ENCODE measurements at places on chromosomes 7 and 10.

GRCh38 chr10:99450624-99451498 is 20.4 kb upstream of the GOT1 start:
- DNase-seq: no peak

DNA sequence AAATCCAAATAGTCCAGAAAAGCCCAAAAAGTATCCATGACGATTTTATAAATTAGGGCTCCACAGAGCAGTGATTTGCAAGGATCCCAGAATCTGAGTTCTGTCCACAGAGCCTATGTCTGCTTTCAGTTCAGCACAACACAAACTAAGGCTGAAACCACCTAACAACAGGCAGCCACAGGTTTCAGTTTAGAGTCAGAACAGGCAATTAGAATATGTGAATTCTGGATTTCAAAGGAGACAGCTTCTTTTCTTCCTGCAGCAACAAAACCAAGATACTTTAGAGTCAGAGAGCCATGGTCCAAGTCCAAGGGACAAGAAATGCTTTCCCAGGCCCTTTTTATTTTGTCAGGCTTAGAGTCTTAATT is 23.6 kb downstream of the IFIT3 start:
- no peak for DNase-seq

GRCh38 chr10:119496273-119496672 is 46.2 kb downstream of the RGS10 start:
- no peak for DNase-seq

DNA sequence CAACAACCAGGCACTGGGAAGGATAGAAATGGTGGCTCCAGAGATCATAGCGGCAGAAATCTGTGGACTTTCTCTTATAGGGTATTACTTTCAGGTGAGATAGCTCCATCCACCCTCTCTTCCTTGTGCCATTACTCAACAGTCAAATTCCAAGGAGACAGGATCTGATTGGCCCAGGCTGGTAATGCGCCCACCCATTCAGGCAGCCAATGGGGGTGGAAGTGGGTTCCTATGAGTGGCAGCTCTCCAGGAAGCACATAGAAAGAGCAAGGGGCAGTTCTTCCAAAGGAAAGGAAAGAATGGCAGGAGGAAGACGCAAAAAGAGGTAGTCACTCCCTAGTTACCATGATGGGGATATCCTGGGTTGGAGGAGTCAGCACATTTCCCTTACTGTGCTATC is 94.4 kb downstream of the STRA8 start:
- DNase-seq: no peak

DNA sequence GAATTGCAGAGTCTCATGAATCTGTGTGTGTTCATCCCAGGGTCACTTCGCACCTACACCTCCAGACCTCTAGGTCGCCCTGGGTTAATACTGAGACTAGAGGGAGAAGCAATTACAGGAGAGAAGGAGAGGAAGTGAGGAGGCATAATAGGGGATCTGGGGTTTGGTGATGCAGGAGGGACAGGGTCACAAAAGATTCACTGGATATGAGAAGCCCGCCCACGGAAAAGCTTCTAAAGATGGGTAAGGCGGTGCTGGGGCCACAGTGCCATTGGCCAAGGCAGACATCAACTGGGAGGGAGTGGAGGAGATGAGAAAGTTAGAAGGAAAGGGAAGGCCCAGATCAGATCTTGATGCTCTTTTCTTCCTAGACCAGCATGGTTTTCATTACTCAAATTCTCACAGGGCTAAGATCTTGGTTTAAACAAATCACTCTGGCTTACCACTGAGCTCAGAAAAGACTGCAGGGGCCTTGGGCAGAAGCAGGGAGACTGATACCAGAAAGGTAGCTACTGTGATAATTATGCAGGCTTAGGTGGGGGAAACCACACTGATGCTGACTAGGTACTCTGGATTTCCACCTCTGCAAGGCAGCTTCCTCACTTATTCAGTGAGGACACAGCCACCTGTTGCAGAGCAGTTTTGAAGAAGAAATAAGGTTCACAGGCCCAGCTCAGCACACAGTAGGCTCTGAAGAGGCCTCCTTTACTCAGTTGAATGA is 17.4 kb upstream of the ZNF273 start:
- DNase-seq: no peak

- DNase-seq: no peak
Observed at GRCh38 chr10:130747356-130747755, 564.2 kb downstream of the TCERG1L start.

- no peak for DNase-seq
Observed at GRCh38 chr7:158742065-158742821, 37.6 kb upstream of the NCAPG2 start.

DNA sequence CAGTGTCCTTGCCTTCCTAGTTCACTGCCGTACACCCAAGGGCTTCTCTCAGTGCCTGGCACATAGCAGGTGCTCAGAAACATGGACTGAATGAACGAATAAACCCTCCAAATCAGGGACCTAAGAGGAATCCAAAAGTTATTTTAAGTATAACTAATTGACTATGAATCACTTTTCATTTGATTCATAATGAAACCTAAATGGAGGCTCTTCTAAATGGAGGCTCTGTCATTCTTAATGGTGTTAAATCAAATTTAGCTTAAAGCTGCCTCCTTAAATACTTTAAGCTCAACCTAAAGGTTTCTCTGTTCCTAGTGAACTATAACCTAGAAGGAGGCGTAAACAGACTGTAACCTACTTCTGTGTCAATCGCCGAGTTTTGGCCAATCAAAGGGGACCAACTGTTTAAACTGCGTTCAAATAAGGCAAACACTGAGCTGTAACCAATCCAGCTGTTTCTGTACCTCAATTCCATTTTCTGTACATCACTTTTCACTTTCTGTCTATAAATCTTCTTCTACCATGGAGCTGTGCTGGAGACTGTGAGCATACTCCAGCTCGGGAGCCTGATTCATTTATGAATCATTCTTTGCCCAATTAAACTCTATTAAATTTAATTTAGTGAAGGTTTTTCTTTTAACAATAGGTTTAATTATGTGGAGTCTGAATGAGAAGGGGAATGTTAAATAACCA is 11.0 kb downstream of the PYROXD2 start:
- no peak for DNase-seq

GRCh38 chr10:119341459-119342301 is 134.3 kb downstream of the GRK5 start:
- DNase-seq: no peak

- no peak for DNase-seq
Observed at GRCh38 chr7:55335151-55335550, 30.0 kb upstream of the LANCL2 start.

DNA sequence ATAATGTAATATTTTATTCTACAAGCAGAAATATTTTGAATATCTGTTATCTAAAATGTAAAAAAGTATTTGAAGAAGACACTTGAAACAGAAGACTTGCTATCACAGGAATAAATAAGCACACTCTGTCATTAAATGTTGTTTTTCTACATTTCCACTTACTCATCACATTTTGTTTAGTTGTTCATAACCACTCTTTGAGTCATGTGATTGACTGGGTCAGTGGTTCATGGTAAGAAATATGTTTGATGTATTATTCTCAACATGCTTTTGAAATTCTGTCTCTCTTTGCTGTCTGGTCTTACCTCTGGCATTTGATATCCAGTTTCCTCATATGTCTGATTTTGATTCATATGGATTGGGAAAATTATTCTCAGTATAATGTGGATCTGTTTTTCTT is 171.8 kb downstream of the SUGCT start:
- DNase-seq: no peak

- no peak for DNase-seq
Observed at GRCh38 chr7:139950881-139951525, 111.7 kb downstream of the PARP12 start.

- DNase-seq: no peak
Observed at GRCh38 chr7:17497549-17498167, 199.2 kb downstream of the AHR start.

GRCh38 chr10:75487755-75488125 is 56.3 kb downstream of the LRMDA start:
- no peak for DNase-seq

- no peak for DNase-seq
Observed at GRCh38 chr10:26887611-26888215, 27.0 kb upstream of the ABI1 start.

GRCh38 chr7:107946451-107946850 is 55.5 kb downstream of the DLD start:
- no peak for DNase-seq
